ENCODE measurements at places on chromosomes 4 and X.

- DNase-seq, result no peak
Observed at GRCh38 chrX:73563738-73564068, 706 bp downstream of the CHIC1 start.

DNA sequence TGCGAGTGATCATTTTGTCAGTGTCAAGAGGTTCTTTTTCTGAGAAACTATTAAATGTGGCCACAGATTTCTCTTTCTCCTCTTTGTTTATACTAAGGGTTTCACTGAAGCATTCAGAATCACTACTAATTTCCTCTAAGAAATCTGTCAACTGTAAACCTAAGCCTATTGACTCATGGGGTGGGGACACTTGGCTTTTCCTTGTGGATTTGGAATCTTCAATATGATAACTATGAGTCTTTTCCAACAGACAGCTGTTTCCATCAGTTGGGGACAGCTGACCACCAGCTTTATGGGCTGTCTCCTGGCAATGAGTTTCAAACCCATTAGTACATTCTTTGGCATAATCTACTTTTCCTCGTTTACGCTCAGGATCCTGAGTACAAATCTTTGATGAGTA is 13.8 kb downstream of the PGRMC1 start:
- DNase-seq, result no peak

- no peak for DNase-seq
Observed at GRCh38 chr4:162699629-162700028, 467.1 kb downstream of the NAF1 start.

DNA sequence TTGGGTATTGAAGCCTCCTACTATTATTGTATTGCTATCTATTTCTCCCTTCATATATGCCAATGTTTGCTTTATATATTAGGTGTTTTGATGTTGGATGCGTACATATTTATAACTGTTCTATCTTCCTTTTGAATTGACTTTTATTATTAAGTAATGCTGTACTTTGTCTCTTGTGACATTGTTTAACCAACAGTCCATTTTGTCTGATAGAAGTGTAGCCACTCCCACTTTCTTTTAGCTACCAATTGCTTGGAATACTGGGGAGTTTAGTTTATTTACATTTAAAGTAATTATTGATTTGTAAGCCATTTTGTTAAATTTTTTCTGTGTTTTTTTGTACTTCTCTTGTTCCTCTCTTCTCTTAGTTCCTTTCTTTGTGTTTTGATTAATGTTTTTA is 195.9 kb downstream of the GC start:
- DNase-seq, result no peak

DNA sequence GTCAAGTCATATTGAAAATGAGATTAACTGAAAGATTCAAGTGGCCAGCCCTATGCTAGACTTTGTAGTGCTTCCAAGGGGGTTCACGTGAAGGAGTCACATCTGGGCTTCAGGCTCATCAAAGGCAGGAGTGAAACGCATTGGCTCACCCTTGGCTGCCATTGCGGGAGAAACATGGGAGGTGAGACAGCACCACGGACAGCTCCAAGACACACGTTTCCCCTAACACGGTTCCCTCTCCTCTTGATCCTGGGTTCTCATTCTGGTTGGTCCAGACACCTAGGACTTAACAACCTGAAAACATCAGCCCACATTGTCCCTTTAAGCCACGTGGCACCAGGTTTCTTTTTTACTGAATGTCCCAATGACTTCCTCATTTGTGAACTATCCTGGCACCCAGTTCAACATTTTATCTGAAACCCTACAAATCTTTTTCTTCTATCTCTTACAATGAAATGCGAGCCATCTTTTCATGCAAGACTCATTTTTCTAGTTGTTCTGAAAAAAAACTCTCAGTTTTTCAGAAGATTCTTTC is 279.0 kb upstream of the VCX3A start:
- DNase-seq, result no peak

DNA sequence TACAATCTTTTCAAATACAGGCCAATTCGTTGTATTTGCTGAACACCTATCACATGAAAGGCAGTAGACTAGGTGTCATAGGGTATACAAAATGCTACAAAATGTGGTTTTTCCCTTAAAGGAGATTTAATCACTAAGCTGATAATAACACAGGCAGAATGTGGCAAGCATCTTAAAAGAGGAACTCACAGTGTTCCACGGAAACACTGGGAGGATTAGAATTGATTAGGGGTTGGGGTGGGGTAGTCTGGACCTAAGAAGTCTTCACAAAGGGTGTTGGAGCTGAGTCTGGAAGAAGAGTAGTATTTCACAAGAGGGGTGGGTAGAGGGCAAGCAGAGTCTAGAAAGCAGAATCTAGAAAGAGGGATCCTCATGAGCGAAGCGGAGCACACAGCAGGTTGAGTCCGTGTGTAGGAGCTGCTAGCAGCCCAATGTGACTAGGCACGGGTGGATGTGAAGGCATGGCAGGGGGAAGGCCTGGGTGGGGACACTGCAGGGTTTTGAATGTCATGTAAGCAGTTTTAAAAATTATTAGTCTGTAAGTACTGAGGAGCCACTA is 123.6 kb downstream of the MGST2 start:
- no peak for DNase-seq

DNA sequence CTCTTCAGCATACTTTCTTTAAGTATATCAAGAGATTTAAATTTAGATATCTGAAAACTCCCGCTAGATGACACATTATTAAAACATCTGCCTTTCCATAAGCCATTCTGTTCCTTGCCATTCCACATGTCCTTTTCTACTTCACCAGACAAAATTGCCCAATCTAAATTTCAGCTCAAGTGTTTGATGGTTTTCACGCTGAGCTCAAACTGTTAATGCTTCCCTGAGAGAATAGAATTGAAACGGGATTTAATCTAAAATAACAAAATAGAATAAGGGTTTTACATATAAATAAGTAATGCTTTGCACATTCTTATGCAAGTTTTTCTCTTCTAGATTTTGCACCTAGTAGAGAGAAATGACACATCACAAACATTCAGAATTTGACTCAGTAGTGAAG is 764.5 kb upstream of the TENM3 start:
- DNase-seq, result no peak

DNA sequence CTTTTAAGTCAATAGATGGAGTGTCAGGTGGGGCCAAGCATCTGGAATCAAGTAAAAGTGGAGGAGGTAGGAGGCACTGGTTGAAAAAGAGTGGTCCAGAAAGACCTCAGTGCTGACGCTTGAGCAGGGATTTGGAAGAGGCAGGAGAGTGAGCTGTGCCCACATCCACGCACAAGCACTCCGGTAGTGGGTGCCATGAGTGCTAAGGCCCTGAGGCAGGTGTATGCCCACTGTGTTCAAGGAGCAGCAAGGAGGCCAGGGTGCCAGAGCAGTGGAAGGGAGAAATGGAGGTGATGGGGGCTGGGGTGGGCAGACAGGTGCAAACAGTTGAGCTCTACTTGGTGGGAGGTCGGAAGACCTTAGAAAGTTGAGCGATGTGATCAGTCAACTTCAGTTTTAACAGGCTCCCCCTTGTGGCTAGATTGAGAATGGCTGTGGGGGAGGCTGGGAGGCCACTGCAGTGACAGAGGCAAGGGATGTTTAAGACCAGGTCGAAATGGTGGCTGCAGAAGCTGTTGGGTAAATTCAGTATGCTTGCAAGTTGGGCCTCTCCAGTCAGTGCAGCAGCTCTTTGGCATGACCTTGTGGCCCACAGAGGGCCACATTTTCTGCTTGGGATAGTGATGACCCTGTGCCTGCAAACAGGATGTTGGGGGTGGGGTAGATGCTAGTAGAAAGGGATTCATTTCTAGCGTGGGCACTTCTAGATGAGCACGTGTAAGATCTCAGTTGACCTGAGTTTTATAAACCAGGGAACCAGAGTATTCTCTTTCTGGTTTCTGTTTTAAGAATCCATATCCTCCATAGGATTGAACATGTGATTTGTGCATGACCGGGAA is 12.7 kb downstream of the TKTL1 start:
- DNase-seq, result peak; percentile 69

GRCh38 chr4:52660643-52661042 is 1.5 kb upstream of the USP46 start:
- DNase-seq, result no peak

Measured in stimulated activated CD4-positive, alpha-beta T cell treated with anti-CD3 and anti-CD28 coated beads, Interleukin-2, amount 100 ng/mL, for 4 hours (primary cell).